ENCODE measurements at places on chromosomes 11 and 22.

GRCh38 chr11:113247221-113247620, 67.2 kb upstream of the TTC12 start:
- DNase-seq = no peak

GRCh38 chr11:15835788-15836411, 520.4 kb downstream of the SOX6 start:
- no peak for DNase-seq

DNA sequence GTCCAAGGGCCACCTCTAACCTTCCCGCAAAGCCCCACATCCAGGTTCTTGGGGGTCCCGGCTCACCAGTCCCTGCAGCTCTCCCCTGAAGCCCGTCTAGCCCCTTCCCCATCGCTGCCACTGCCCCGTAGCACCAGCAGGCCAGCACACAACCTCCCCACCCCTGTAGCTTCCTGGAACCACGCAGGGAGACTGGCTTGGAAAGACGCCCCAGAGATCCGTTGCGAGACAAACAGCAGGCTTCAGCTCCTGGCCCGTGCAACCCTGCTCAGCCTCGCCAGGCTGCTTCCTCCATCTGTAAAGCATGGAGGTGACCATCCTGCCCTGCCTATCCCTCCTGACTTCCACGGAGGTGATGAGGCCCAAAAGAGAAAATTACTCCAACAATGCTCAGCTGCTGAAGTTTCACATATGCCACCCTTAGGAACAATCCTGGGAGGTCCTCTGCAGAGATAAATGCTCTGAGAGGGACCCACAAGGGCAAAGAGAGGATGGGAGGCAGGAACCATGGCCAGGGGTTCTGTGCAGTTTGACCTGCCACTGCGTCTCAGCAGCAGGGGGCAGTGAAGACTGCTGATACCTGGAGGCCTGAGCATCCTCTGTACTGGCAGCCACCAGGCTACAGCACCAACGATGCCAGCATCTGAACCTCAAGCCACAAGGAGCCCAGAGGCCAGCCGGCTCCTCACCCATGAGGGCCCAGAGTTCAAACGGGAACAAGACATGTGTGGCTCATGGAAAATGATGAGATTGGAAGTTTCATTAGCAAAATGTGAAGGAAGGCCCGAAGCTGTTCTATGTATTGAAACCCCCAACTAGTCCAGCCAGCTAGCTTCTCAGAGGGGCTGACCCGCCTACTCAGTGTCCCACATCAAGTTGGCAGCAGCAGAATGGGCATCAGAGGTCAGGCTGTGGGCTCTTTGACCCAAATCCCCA, 16.1 kb downstream of the DGCR2 start:
- no peak for DNase-seq

GRCh38 chr11:117915672-117916235, 13.4 kb downstream of the TMPRSS13 start:
- DNase-seq = no peak

DNA sequence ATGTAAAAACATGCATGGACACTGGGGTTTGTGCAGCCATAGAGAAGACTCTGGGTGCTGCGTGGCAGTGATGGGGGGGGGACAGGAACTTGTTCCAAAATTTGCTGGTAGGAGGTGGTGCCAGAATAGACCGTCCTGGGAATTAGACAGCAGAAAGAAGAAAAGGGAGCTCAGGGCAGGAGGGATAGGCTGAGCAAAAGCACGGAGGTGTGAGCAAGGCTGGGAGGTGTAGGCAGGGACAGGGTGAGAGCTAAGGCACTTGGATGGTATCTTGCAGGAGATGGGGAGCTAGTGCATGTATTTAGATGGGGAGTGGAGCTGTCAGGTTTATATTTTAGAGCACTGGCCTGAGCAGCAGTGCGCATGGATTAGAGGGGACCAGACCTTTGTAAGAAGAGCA, 53.8 kb downstream of the PKNOX2 start:
- no peak for DNase-seq

DNA sequence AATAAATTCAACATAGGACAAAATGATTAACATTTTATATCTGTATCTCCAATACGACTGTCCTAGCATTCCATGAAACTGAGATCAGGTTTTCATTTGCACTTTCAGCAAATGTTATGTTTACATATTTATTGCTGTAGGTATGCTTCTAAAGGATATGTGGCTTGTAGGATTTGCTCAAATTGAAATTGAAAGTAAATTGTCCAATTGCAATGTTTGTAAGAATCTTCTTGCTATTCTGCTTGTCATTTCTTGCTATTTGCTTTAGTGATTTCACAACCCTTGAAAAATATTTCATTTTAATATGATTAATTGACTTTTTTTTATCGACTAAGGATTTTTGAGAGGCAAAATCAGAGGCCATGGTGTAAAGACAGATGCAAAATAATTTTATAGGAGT, 904.2 kb upstream of the RAG2 start:
- no peak for DNase-seq

GRCh38 chr11:61702701-61703312, 22.6 kb downstream of the DAGLA start:
- no peak for DNase-seq

- DNase-seq = no peak
These were observed 27.3 kb downstream of the PTPRJ start for GRCh38 chr11:48007677-48008076.

- no peak for DNase-seq
These were observed 132.4 kb upstream of the CHORDC1 start for GRCh38 chr11:90355200-90355599.

DNA sequence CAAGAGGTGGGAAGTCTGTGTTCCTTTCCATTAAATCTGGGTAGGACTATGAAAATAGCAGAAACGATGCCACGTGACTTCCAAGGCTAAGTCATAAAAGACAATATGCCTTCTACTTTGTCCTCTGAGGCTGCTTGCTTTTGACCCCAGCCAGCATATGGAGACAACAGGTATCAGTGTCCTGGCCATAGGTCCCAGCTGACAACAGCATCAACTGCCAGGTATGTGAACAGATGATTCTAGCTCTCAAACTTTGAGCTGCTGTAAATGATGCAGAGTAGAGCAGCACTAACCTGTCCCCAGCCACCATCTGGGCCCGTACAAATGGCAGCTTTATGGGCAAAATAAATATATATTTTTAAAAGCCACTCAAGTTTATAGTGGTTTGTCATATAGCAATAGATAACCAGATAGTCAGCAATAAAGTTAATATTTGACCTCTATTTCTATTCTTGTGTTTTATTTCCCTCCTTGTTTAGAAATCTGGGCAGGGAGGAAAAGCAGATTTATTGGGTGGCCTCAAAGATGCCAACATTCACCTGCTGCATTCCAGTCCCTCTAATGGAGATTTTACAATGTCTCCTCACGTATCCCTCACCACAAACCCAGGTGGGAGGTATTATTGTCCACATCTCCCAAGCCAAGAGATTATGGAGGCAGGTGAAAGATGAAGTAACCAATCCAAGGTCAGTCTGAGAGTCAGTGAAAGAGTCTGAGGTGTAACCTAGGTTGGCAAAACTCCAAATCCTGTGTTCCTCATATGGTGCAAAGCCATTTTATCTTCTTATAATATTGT, 209.6 kb upstream of the LARGE1 start:
- DNase-seq = no peak

- no peak for DNase-seq
These were observed 1375.9 kb upstream of the RAG2 start for GRCh38 chr11:37973941-37974340.

DNA sequence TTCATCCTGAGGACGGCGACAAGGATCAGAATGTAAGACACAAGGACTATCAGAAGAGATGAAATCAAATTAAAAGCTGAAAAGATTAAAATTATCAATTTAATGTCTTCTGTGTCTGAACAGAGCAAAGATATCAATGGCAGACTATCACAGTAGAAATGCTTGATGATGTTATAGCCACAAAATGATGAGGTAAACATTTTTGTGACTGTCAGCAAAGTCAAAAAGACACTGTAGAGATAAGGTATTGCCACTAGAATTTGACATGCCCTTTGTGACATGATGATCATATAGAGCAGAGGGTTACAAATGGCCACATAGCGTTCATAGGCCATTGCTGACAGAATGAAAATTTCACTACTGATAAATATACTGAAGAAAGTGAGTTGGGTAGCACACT, 12.2 kb downstream of the OR5J2 start:
- no peak for DNase-seq

DNA sequence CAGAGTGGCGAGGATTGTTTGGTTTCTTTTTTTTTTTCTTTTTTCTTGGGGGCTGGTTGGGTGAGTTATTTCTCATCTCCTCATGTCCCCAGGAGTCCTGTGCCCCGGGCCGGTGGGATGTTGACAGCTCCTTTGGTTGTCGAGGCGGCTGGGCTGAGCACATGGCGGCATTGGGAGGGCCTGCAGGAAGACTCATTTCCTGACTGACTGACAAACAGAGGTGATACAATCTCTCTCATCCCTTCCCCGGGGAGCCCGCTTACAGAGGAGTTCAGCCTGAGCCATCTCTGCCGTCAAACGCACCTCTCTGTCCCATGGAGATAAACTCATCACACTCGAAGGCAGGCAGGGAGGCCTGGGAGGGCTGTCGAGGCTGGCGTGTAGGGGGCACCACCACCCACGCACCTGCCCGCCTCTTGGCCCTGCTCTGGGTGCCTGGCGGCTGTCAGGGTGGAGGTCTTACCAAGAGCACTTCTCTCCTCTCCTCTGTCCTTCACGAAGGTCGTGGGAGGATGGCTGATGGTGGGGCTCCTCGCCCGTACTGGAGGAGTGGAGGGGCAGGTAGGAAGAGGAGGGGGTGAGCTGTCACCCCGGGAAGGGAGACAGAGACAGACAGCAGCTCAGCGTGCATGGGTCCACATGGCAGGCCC, 60.0 kb upstream of the NECTIN1 start:
- no peak for DNase-seq

- no peak for DNase-seq
These were observed 17.3 kb downstream of the FLI1 start for GRCh38 chr11:128711136-128711535.

DNA sequence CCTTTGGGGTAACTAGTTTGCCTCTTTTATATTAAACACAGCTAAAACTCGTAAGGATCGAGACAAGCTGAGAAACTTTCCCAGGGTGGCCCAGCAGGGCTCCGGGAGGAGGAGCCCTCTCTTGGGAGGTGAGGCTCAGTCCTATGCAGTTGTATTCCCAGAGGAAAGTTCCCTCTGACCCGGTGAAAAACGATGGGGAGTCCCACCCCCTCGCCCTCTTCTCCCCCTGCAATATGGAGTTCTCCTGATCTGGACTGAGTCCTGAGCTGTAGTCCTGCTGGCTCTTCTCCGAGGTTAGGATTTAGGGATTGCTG, 1.3 kb downstream of the NTM start:
- no peak for DNase-seq

DNA sequence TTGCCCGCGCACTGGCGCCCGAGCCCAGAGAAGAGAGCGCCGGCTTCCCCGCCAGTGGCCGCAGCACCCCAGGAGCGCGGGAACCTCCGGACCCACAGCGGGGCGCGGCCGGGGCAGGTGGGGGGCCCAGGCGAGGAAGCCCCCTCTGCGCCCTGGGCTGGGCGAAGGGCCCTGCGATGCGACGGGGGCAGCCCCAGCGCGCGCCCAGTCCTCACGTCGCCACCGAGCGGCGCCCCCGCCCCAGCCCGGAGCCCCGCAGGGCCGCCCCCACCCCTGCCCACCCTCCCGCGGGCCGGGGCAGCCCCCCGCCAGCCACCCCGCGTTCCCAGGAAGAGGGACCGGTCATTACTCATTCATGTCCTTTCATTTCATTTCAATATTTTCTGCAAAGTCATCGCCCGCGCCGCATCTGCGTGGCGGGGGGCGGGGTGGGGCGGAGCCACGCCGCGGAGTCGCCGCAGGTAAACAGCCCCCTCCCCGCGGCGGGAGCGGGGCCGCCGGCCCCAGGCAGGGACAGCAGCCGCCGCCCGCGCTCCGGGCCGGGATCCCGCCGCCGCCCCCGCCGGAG, 673 bp upstream of the PANX2 start:
- DNase-seq = no peak

DNA sequence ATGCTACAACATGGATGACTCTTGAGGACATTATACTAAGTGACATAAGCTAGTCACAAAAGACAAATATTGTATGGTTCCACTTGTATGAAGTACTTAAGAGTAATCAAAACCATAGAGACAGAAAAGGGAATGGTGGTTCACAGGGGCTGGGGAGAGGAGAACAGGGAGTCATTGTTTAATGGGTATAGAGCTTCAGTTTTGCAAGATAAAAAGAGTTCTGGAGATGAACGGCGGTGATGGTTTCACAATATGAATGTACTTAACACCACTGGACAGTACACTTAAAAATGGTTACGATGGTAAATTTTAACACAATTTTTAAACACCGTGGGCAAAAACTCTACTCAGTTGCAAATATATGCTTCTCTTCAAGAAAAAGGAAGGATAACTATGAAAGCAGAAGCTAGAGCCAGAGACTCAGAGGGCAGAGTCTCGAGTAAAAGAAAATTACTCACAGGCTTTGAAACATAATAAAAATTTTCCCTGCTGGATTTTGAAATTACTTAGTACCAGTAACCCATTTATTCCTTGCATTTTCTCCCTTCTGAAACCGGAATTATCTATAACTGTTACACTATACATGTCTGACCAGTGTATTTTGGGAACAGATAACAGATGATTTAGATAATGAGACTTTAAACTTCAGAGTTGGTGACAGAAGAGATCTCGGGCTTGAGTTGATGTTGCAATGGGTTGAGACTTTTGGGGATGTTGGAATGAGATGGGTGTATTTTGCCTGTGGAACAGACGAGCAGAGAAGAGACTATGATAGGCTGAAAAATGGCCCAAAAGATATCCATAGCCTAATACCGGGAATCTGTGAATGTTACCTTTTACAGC, 15.0 kb downstream of the MRTFA start:
- DNase-seq = no peak

DNA sequence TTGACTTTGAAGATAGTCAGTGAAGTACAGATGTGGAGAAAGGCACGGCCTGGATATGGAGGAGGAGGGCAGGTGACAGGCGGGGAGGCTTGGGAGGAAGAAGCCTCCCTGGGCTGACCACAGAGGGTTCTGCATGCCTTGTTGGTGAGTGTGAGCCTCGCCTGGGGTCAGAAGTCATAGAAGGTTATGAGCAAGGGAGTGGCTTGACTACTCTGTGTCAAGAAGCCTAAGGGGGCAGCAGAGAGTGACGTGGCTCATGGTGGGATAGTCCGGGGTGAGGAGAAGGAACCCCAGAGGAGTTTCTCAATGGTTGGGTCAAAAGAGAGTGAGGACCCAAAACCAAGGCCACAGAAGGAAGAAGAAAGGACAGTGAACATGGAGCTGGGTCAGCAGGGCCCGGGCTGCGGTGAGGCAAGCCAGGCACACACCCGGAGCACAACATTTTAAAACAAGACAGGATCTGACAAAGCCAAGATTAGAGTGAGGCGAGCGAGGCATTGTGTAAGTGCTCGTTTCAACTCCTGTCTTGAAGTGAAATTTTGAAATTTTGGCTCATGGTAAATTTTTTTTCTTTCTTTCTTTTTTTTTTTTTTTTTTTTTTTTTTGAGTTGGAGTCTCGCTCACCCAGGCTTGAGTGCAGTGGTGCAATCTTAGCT, 31.9 kb downstream of the PDGFB start:
- DNase-seq = no peak
